Hematopoietic multipotent progenitor cell (in vitro differentiated cells): ENCODE measurements at places on chromosomes 5 and 9.

GRCh38 chr5:107796797-107797196, 126.1 kb upstream of the EFNA5 start:
- DNase-seq, result no peak

- DNase-seq, result no peak
These were observed 749 bp downstream of the SOWAHA start for GRCh38 chr5:132813599-132814502.

DNA sequence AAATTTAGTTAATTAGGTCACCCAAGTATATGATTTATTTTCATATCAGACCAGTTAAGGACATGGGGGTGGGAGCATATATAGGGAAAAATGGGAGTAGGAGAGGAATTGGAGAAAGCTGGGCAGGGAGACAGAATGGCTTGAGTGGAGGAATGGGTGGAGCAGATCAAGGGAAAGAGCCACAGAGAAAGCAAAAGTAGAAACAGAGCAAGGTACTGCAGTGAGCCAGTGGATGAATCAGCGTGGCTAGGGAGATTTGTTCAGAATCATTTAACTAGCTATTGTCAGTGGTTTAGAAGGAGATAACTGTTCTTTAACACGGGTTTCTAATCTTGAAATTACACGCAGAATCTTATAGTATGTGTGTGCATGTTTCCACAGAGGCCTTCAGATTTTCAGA, 37.4 kb downstream of the SNX24 start:
- DNase-seq, result no peak

GRCh38 chr5:119390404-119390803, 34.6 kb downstream of the TNFAIP8 start:
- no peak for DNase-seq

- no peak for DNase-seq
These were observed 1.1 kb downstream of the EPB41L4B start for GRCh38 chr9:109319626-109320241.
